G401 (cell line): ENCODE measurements at places on chromosomes 16 and 17. TPM values are rescaled to one million over a fixed set of nuclear protein-coding genes. Genes with fewer than 3 reads are reported as not detected.

Gene SLC12A3
- 0.25 TPM in 1 of 2 replicates, not detected in the other for total RNA-seq

Gene SNF8
- total RNA-seq = 206 and 275 TPM in 2 replicates

- peak; percentile 98 for DNase-seq
Measured at GRCh38 chr16:4303973-4304372, 11.9 kb upstream of the GLIS2 start.

GRCh38 chr17:14205992-14206461 is 30.6 kb downstream of the CDRT15 start:
- peak; percentile 96 for DNase-seq

GRCh38 chr16:3774156-3774767 is 56.9 kb upstream of the TRAP1 start:
- peak; percentile 58 for DNase-seq

- no peak for DNase-seq
Measured at GRCh38 chr17:61088556-61088955, 311.1 kb upstream of the TBX2 start.

- no peak for DNase-seq
Measured at GRCh38 chr17:47989700-47990099, 18.8 kb downstream of the CDK5RAP3 start.

DNA sequence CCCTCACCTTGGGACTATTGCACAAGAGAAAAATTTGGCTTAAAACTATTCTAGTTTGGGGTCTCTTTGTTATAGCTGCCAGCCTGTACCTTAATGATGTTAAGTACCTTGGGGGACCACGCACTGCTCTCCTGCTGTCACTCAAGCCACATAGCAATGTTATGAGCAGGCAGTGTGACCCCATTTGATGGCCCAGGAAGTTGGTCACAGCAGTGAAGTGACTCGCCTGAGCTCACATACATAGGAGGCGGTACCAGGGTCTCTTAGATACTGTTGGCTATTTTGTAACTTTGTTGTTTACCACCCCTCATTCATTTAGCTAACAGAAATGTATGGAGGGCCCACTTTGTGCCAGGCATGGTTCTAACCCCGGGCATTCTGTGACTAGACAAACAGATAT is 16.4 kb downstream of the KCNG4 start:
- no peak for DNase-seq

Gene WWP2
- 12.4 and 24.3 TPM in 2 replicates for total RNA-seq

GRCh38 chr17:27327397-27327796 is 33.5 kb downstream of the WSB1 start:
- no peak for DNase-seq

DNA sequence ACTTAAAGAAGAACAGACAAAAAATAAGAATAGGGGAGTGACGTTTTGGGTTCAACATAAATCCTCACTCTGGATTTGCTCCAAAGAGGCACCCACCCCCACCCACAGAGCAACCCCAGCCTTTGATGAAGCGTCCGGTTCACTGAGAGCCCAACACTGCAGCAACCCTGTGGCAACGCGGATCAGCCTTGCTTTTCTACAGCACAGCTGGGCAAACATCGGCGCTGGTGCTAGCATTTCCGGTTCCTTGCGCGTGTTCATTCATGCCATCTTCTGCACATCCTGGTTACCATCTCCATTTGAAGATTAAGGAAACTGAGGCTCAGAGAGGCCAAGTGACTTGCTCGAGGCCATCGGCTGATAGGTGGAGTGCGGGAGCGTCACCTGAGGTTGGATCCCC is 8.7 kb upstream of the GINS2 start:
- DNase-seq = no peak

Gene TBX6
- not detected in 2 replicates for total RNA-seq

Gene C16orf92
- total RNA-seq = not detected in 2 replicates

Gene KRTAP3-1
- not detected in 2 replicates for total RNA-seq

DNA sequence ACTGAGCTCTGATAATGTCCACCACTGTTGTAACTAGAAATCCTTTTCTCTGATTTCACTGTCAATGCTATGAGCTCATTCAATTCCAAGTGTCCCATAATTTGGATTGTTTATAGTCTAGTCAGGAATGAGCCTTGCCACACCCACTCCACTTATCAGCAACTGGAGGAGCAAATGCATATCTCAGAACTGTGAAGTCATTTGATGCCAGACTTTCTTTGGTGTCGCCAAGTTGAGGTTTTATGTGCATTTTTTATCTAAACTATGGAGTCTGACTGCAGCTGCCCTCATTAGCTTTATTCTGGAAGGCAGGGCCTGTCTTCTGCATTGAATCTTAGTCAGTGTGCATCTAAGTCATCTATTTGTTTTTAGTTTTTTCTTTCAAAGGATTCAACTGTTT is 361.3 kb downstream of the PMP22 start:
- DNase-seq = no peak

DNA sequence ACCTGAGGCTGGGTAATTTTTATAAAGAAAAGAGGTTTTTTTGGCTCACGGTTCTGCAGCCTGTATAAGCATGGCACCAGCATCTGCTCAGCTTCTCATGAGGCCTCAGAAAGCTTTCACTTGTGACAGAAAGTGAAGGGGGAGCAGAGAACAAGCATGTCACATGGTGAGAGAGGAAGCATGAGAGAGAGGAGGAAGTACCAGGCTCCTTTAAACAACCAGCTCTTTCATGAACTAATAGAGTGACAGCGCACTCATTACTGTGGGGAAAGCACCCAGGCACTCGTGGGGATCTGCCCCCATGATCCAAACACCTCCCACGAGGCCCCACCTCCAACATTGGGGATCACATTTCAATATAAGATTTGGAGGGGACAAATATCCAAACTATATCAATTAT is 86.8 kb downstream of the USP32 start:
- DNase-seq = no peak
